ENCODE measurements at places on chromosomes 5 and 9.

GRCh38 chr5:39194466-39195136 lies 24.8 kb downstream of the FYB1 start:
- DNase-seq = no peak

- no peak for DNase-seq
Measured at GRCh38 chr5:127358740-127359139, 68.1 kb downstream of the MEGF10 start.

DNA sequence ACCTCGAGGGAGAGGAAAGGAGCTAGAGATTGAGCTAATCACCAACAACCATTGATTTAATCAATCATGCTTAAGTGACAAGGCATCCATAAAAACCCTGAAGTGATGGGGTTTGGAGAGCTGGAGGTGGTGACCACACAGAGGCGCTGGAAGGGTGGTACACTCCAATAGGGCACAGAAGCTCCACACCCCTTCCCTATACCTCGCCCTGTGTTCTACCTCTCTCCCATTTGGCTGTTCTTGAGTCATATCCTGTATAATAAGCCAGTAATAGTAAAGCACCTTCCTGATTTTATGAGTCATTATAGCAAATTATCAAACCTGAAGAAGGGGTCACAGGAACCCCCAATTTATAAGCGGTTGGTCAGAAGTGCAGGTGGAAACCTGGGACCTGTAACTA lies 18.3 kb downstream of the ACTL7B start:
- no peak for DNase-seq

DNA sequence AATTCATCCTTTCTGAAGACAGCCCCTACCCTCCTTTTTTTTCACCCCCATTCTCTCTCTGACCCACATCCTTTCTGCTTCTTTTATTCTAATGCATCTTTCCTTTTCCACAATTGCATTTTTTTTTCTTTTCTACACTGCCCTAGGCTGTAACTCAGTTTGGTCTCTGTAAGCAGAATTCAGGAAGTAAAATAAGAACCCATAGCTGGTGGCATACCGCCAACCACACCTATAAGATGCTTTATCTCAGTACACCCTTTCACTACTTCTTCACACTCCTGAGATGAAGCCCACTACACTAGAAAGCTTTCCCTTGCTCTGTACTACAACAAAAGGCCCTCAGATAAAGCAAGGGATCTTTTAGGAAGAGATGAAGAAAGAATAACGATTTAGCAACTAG lies 16.1 kb upstream of the TSSK1B start:
- DNase-seq = no peak

GRCh38 chr5:117761186-117761585 lies 1186.6 kb upstream of the SEMA6A start:
- no peak for DNase-seq

DNA sequence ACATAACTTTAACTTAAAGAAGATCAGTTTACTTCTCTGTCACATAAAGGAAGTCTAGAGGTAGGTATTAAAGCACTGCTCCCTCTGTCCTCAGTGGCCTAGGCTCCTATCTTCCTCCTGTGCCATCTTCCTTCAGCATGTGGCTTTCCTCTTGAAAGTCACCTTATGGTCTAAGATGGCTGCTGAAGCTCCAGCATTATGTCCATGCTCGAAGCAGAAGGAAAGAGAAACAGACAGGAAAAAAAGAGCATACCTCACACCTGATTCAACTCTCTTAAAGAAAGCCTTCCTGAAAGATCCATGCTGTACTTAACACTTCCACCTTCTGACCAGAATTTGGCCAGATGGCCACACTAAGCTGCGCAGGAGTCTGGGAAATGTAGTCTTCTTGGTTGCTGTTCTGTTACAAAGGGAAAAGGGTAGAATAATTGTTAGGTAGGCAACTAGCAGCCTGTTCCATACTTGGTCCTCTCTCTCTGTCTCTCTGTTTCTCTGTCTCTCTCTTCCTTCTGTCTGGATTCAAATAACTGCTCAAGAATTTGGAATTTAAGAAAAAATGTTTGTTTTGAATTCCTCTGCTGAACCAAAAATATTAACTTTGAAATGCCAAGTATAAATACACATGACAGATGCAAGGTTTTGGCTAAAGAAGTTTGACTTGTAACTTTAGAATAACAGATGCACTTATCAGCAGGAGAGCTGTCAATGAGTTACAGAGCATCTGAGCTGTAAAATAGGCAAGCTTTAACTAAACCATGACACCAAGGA lies 16.0 kb downstream of the TMEM174 start:
- DNase-seq = no peak

- DNase-seq = no peak
Measured at GRCh38 chr5:13179407-13180087, 764.9 kb downstream of the DNAH5 start.

- DNase-seq = no peak
Measured at GRCh38 chr5:573206-573605, 38.9 kb upstream of the CEP72 start.

DNA sequence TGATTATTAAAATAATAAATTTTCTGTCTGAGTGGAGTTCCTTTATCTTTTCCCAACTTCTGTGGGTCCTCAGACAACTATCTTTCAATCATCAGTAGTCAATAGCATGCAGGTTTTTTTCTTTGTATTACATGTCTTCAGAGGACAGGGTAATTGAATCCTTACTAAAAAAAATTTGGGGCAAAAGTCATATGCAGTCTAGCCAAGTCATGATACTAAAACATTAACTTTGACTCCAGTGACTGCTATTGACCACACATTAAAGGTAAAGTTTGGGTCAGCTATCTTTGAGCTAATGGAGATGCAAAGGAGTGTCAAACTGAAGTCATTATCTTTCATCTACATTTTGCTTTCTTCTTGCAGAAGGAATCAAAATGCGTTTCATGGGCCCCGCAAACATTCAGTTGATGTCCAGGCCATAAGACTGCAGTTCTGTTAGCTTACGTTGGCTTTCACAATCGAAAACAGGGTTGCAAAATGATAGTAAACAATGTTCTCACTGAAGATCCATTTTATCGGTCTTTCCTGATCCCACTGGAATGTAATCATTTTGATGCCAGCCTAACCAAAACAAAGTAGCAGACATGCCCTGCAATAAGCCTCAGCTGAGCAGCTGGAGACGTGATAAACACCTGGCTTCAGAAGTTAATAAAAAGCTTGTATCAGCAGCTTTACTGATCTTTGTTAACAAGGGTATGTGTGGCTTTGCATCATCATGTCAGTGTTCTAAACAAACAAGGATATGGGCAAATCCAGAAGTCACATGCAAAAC lies 186.1 kb upstream of the PRLR start:
- DNase-seq = no peak

- DNase-seq = no peak
Measured at GRCh38 chr5:65811004-65811403, 89.0 kb downstream of the NLN start.

- DNase-seq = no peak
Measured at GRCh38 chr9:110950041-110950645, 88.1 kb downstream of the LPAR1 start.

GRCh38 chr9:98810102-98810842 lies 2.8 kb downstream of the GALNT12 start:
- DNase-seq = no peak

DNA sequence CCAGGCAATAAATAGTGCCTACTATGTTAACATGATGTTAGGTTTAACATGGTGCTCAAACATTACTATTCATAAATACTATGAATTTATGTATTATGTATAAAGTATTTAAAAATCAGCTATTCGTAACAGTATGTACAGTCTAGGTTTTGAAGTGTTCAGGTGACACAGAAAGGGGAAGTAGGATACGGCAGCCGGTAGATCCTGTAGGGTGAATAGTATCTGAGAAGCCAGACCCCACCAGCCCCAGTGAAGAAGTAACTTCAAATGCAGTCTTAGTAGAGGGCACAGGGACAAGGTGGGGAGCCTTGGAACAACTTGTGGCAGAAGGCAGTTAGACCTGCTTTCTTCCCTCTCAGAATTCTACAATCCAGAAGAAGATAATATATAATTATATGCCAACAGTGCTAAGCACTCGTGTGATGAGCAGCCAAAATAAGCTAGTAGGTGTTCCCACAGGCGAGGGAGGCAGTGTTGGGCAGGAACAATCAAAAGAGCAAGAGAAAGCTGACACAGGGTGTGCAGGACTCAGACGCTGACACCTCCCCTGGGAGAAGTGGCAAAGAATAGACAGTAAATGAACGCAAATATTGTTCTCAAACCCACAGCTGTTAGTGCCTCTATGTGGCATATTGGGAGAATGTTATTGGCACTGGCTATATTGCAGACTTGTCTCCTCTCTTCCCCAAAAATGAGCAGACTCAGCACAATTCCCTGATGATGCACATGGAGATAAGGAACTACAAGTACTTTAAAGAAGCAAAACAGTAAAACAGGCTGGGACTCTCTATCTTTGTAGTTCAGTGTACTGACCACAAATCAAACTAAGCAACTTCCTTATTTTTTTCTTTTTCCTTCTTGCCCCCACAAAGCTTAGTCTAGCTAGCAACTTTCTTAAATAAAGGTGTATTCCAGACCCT lies 4.6 kb downstream of the ZNF367 start:
- no peak for DNase-seq

GRCh38 chr5:73701566-73701965 lies 75.6 kb downstream of the ARHGEF28 start:
- no peak for DNase-seq

GRCh38 chr9:75967556-75967955 lies 77.1 kb downstream of the PCSK5 start:
- DNase-seq = no peak

DNA sequence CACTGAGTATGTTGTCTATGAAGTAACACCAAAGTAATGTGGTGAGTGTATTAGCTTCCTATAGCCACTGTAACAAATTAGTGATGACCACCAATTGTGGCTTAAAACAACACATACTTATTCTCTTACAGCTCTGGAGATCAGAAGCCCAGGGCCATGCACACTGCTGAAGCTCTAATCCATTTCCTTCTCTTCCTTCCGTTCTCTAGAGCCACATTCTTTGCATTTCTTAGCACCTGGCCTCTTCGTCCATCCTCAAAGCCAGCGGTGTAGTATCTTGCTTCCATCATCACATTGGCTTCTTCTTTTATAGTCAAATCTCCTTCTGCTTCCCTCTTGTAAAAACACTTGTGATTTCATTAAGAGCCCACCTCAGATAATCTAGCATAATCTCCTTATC lies 230.3 kb upstream of the RFX3 start:
- no peak for DNase-seq

DNA sequence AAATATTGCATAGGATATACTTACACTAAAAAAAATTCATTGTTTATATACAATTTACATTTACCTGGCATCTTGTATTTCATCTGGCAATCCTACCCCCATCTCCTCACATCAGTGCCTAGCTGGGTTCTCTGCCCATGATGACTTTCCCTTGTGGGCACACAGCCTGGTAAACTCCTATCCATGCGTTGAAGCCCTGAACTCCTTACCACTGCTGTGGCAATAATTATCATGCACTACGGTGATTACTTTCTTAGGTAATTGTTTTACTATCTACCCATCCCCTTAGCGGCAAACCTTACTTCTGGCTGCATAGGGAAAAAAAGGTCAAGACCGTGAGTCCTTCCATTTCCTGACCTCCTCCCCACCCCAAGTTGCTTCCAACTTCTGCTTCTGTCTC lies 63.6 kb upstream of the DAB2IP start:
- DNase-seq = no peak

- no peak for DNase-seq
Measured at GRCh38 chr9:127013597-127013996, 99.0 kb downstream of the RALGPS1 start.

GRCh38 chr5:36741128-36741527 lies 134.7 kb downstream of the SLC1A3 start:
- no peak for DNase-seq

GRCh38 chr5:136016945-136017530 lies 11.8 kb upstream of the TGFBI start:
- DNase-seq = peak; percentile 83

- DNase-seq = no peak
Measured at GRCh38 chr9:124749781-124750180, 21.3 kb downstream of the NR6A1 start.

- DNase-seq = no peak
Measured at GRCh38 chr5:111472096-111472495, 40.2 kb downstream of the STARD4 start.

GRCh38 chr9:70303268-70303667 lies 44.5 kb downstream of the SMC5 start:
- DNase-seq = no peak

DNA sequence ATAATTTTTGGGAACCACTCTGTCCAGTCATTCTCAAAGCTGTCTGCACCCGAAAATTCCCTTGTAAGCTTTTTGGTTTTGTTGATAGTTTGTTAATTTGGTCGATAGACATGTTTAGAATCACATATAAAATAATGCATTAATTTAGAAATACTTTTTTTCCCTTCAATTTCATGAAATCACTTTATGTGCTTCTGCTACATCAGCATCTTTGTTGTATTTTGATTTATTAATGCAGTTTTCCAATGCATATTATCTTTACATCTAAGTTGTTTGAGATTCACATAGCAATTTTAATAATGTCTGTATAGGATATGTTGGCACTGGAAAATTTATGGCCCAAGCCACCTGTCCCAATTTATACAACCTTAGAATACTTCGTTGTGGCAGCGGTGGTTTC lies 60.6 kb upstream of the SV2C start:
- no peak for DNase-seq

DNA sequence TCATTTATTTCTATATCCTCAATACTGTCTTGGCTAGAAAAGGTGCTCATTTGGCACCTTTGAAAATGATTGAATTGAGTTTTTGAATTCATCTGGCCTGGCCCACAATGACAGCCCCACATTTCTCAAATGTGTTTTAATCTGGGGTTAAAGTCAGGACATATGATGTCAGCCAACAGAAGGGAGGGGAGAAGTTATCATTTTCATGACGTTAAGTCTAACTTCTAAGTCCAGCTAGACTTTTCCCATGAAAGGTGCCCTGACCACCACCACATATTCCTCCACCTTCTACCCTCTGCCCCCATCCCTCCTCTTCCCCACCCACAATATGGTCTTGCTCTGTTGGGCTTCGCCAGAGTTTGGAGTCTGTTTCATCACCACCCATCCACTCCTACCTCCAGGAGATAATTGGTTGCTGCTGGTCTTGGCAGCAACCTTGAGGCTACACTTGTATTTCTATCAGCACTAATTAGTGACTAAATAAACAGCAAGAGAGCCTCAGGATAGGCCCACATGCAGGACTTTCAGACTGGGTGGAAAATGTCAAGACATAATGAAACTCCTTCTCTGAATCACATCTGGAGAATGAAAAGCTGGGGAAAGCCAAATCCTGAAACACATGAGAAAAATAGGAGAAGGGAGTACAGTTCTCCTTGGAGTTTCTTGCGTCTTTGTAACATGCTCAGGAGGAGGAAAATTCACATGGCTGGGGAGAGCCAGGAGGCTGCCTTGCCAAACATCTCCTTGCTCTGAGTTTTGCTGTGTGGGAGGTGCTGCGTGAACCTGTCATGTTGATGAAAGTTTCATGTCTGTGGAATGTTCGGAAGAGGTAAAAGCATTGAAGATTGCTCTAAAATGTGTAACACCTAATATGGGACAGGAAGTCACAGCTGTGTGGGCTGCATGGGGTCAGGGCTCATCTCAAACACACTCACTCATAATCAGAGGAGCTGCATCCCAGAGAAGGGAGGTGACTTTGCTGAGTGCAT lies 544.7 kb upstream of the KLF4 start:
- DNase-seq = no peak

- peak; percentile 85 for DNase-seq
Measured at GRCh38 chr9:16267281-16268066, 603.0 kb downstream of the BNC2 start.
